ENCODE measurements at places on chromosomes 1 and 21.
A peak's percentile ranks its signal among the peaks of the same experiment; 100 is the strongest.

DNA sequence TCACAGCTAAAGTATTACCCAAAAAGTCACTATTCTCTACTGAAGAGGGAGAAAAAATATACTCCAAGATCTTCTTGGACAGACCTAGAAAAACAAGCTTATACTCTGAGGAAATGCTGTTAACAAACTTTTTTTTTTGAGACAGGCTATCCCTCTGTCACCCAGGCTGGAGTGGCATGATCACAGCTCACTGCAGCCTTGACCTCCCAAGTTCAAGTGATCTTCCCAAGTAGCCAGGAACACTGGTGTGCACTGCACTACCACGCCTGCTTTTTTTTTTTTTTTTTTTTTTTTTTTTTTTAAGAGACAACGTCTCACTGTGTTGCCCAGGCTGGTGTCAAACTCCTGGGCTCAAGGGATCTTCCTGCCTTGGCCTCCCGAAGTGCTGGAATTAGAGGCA is 17.3 kb downstream of the GLRX2 start:
- no peak for DNase-seq

GRCh38 chr1:167671727-167672511 is 41.9 kb downstream of the RCSD1 start:
- DNase-seq: no peak

- DNase-seq: no peak
Observed at GRCh38 chr1:8297245-8297644, 20.7 kb upstream of the SLC45A1 start.

DNA sequence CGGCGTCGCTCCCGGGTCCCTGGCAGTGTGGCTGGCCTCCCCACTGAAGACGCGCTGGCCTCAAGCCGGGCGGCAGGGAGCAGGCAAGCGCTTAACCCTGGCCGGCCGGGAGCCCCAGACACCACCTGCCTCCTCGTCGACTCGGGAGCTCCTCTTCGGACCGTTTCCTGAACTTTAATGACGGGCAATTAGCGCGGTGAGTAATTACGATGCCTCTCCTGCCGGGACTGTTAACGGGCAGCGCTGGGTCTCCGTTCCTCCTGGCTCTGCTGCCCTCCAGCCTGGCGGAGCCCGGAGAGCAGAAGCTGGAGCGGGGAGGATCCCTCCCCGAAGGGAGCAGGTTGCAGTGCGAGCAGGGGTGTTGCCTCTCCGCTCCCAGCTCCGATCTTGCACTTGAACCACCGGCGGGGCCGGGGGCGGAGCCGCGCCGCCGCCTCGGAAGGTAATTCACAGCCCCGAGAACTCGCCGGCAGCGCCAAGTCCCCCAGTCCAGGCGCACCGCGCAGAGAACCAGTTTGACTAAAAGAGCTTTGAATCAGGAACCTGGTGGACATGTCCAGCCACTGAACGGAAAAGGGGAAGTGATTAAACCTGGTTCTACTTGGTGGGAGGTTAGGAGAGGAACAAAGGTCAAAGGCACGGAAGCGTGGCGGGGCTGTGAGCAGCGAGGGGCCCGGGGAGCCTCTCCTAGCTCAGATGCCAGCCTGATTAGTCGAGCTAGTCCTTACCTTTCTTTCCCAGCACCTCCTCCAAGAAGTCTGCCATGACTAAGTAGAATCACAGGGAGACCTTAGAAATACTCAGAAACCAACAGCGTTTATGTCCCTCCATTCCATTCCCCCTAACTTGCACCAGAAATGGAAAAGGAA is 18.3 kb upstream of the PLEKHA6 start:
- no peak for DNase-seq

DNA sequence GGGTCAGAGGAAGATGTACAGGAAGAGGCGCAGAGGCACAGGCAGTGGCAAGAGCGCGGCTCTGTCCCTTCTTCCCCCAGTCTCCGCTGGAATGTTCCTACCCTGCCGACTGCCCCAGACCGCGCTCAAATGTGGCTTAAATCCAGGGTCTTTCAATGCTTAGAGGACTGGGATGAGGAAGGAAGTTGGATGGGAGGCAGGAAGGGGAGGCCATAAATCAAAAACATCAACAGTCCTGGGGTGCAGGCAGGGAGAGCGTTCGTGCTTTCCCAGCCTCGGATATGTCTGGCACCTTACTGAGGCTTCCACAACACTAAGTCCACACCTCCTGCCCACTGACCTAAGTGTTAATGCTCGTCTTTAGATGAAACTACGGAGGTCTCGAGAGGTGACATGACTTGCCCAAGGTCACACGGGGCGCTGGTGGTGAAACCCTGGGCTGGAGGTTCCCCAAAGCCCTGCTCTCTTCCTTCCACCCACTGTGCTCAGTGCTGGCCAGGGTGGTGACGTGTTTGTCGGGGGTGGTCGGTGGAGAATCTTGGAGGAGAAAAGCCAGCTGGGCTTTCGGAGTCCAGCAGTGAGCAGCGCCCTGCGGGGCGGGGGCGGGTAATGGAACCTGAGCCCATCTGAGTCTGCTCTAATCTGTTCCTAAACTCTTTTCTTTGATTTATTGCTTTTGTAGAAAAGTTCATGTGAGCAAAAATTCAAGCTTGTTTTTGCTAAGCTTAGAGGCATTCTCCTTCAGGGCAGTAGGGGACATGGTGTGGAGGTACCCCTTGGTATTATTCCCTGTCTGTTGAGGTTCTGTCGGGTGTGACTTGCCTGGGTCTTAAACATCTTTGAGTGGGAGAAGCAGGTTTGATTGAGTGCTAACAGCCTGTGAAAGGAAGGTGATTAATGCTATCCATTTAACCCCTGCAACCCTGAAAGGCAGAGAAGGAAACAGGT is 708 bp downstream of the CDA start:
- peak; percentile 43 for DNase-seq

- DNase-seq: no peak
Observed at GRCh38 chr1:167627865-167628641, 2.0 kb upstream of the RCSD1 start.

GRCh38 chr21:32599091-32599490 is 13.1 kb downstream of the CFAP298 start:
- DNase-seq: no peak

DNA sequence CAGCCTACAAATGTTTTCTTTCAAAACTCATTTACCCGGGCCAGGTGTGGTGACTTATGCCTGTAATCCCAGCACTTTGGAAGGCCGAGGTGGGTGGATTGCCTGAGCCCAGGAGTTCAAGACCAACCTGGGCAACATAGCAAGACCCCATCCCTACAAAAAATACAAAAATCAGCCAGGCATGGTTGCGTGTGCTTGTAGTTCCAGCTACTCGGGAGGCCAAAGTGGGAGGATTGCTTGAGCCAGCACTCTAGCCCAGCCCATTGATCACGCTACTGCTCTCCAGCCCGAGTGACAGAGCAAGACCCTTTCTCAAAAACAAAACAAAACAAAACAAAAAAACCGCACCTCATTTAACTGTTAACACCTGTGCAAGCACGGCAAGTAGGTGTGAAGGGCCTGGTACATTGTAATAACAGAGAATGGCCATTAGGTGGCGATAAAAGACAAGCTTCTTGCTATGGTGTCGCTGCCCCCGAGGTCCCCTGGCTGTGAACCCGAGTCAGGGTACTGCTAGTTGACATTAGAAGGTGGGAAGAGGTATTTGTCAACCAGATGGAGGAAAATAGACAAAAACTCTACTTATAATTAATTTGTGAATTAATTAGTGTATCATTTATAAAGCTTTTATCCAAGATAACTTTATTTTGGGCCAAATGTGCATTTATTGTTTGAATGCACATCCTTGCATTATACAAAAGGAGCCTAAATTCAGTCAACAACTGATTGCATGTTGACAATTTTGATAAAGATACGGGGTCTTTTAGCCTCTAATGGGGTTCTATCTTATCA is 66.5 kb downstream of the SH3BGR start:
- DNase-seq: peak; percentile 58

- DNase-seq: no peak
Observed at GRCh38 chr1:99504287-99504686, 141.6 kb upstream of the PALMD start.

DNA sequence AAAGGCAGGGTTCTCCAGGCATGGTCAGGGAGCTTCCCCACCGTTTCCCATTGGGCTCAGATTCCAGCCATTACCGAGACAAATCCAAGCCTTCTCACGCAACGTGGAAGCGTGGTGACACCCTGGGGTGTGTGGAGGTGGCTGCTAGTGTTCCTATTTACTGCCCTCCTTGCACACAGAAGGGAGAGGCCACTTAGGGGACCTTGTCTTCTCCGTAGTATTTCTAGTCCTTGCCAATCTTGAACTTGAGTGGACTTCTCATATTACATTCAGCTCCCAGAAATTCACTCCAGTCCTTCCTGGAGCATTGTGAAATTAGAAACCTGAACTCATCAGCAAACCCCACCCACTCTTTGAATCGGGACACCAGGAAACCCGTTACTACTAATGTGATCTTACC is 131.6 kb downstream of the AJAP1 start:
- DNase-seq: peak; percentile 21

GRCh38 chr1:208264469-208265121 is 20.4 kb upstream of the PLXNA2 start:
- no peak for DNase-seq

DNA sequence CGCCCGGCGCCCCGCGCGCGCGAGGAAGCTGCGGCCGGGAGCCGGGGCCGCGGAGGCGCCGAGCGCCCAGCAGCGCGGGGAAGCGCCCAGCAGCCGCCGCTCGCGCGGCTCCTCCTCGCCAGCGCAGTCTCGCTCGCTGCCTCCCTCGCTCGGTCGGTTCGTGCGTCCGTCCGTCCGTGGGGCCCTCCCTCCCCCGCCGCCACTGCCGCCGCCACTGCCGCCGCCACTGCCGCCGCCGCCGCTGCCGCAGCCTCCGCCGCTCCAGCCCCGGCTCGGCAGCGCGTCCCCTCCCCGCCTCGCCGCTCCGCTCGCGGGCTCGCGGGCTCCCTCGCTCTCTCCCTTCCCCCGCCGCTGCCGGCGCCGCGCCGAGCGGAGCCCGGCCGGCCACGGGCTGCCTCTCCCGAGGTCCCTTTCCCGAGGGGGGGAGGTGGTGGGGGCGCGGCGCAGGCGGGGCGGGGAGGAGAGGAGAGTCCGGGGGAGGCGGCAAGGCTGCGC is at the start of gene KCND3:
KCND3 (minus strand) TSS at position 138 of the 495 bp plus-strand sequence.
- peak; percentile 59 for DNase-seq

- no peak for DNase-seq
Observed at GRCh38 chr1:85448358-85448757, 16.6 kb downstream of the DDAH1 start.

- no peak for DNase-seq
Observed at GRCh38 chr21:32413697-32414578, 1.4 kb downstream of the EVA1C start.

GRCh38 chr1:168008595-168008994 is 71.7 kb upstream of the MPC2 start:
- DNase-seq: no peak

GRCh38 chr1:244371242-244372141 is 80.2 kb downstream of the ADSS2 start:
- DNase-seq: no peak

DNA sequence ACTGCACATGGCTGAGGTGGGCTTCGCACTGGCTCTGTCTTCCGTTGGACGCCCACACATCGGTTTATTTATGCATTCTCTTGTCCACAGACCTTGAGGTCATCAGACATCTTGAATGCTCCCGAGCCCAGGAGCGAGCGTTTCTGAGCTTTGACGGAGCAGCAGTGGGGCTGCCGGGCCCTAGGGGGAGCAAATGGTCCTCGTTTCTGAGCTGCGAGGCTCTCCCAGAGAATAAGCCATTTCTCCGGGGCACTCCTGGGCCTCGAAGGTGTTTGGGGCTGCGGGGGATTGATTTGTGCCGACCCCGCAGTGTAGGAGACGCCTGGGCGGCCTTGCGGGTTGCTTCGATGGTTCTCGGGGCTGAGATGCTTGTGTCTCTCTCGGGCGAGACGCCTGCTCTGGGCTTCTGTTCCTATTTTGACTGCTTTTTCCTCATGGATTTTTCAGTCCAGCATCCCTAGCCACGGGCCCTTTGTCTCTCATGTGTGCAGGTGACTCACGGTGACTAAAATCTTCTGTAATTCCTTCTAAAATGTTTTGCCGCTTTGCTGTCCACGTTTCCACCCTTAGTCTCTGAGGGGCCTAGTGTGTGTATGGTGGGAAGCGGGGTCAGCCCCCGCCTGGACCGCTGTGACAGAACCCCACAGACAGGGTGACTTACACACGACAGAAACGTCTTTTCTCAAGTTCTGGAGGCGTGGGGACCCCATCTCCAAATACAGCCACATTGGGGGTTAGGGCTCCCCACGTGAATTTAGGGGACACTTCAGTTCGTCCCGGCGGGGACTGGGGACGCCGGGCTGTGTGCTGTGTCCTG is 62.1 kb downstream of the FAAP20 start:
- DNase-seq: no peak

DNA sequence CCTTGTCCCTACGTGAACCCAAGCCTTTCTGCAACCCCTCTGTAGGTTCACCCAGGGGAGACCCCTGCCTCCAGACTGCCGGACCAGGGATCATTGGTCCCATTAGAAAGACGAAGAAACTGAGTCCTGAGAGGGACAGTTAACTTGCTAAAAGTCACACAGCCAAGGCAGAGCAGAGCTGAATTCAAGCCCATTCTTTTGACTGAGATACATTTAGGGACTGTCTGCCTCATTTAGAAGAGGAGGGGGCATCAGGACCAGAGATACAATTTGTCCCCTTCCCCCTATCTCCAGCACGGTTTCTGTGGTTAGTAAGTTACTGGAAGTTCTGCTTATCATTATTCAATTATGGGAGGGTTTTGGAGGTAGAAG is 19.1 kb downstream of the KCNQ4 start:
- no peak for DNase-seq
